Sigmoid colon (tissue), 7 donors: ENCODE measurements at places on chromosomes 7 and 10. TPM values are rescaled to one million over a fixed set of nuclear protein-coding genes. Genes with fewer than 3 reads are reported as not detected.
A peak's percentile ranks its signal among the peaks of the same experiment; 100 is the strongest.

The OR2AE1 gene
- polyA plus RNA-seq, result not detected

The ARF5 gene
- polyA plus RNA-seq, result 183 TPM

The C7orf57 gene
- polyA plus RNA-seq, result not detected

The ITIH5 gene
- polyA plus RNA-seq, result 1.6 TPM

The UPK3B gene
- polyA plus RNA-seq, result 1.9 TPM

The EVX1 gene
- 1.2 TPM for polyA plus RNA-seq

GRCh38 chr7:20474249-20474648, 141.2 kb upstream of the ABCB5 start:
- H3K4me1 ChIP-seq, result no peaks in the 10 kb centered on the region
- H3K27ac ChIP-seq, result no peak overlapping the region
- H3K36me3 ChIP-seq, result no peaks in the 10 kb centered on the region
- H3K4me3 ChIP-seq, result no peak overlapping the region
- no peak for DNase-seq

- H3K4me1 ChIP-seq, result peaks cover 13% of the 10 kb centered on the region
- no peaks in the 10 kb centered on the region for H3K36me3 ChIP-seq
- no peak for DNase-seq
- H3K4me3 ChIP-seq, result no peak overlapping the region
- no peaks in the 10 kb centered on the region for H3K27me3 ChIP-seq
- no peak overlapping the region for H3K27ac ChIP-seq
Measured at GRCh38 chr7:90708841-90709317, 112.8 kb downstream of the CDK14 start.

DNA sequence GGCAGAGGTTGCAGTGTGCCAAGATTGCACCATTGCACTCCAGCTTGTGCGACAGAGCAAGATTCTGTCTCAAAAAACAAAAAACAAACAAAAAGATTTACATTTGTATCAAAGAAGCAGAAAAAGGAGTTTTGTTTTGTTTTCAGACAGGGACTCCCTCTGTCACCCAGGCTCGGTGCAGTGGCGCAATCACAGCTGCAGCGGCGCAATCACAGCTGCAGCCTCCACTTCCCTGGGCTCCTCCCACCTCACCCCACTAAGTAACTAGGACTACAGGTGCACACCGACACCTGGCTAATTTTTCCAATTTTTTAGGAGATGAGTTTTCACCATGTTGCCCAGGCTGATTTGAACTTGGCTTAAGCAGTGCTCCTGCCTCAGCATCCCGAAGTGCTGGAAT, 1.8 kb downstream of the ARMC10 start:
- H3K27ac ChIP-seq, result no peak overlapping the region
- no peak for DNase-seq
- H3K4me3 ChIP-seq, result no peak overlapping the region

GRCh38 chr10:6842722-6843121, 262.6 kb upstream of the PRKCQ start:
- no peak overlapping the region for H3K4me3 ChIP-seq
- H3K4me1 ChIP-seq, result no peaks in the 10 kb centered on the region
- no peaks in the 10 kb centered on the region for H3K27me3 ChIP-seq
- H3K27ac ChIP-seq, result no peak overlapping the region
- DNase-seq, result no peak
- H3K36me3 ChIP-seq, result no peaks in the 10 kb centered on the region

GRCh38 chr7:27031289-27032172, 64.3 kb downstream of the HOXA1 start:
- no peak for DNase-seq
- no peaks in the 10 kb centered on the region for H3K4me1 ChIP-seq
- no peaks in the 10 kb centered on the region for H3K36me3 ChIP-seq
- H3K4me3 ChIP-seq, result no peak overlapping the region
- peak overlapping the region; percentile 59 for H3K27ac ChIP-seq

DNA sequence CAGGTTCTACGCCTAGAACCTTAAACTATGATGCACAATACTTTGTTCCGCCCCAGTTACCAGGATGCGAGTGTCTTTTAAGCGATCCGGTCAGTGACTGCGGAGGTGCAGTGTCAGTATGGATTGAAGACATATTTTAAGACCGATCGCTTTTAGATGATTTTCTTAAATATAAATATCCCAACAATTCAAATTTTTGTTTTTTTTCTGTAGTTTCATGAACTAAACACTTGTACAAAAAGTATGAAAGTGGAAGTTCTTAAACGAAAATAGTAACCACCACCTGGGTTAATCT, 835 bp downstream of the COMMD3 start:
- peaks cover under 1% of the 10 kb centered on the region for H3K27me3 ChIP-seq
- H3K27ac ChIP-seq, result peak overlapping the region; percentile 94
- H3K4me1 ChIP-seq, result peaks cover 19% of the 10 kb centered on the region
- H3K36me3 ChIP-seq, result no peaks in the 10 kb centered on the region
- peak overlapping the region; percentile 69 for H3K4me3 ChIP-seq
- DNase-seq, result no peak

GRCh38 chr10:48234787-48235186, 39.7 kb downstream of the FRMPD2 start:
- no peak overlapping the region for H3K27ac ChIP-seq
- no peak overlapping the region for H3K4me3 ChIP-seq
- H3K4me1 ChIP-seq, result no peaks in the 10 kb centered on the region

GRCh38 chr7:143322760-143323633, 7.1 kb downstream of the CLCN1 start:
- no peaks in the 10 kb centered on the region for H3K27me3 ChIP-seq
- no peaks in the 10 kb centered on the region for H3K36me3 ChIP-seq
- DNase-seq, result no peak
- H3K4me3 ChIP-seq, result no peak overlapping the region
- no peak overlapping the region for H3K27ac ChIP-seq

DNA sequence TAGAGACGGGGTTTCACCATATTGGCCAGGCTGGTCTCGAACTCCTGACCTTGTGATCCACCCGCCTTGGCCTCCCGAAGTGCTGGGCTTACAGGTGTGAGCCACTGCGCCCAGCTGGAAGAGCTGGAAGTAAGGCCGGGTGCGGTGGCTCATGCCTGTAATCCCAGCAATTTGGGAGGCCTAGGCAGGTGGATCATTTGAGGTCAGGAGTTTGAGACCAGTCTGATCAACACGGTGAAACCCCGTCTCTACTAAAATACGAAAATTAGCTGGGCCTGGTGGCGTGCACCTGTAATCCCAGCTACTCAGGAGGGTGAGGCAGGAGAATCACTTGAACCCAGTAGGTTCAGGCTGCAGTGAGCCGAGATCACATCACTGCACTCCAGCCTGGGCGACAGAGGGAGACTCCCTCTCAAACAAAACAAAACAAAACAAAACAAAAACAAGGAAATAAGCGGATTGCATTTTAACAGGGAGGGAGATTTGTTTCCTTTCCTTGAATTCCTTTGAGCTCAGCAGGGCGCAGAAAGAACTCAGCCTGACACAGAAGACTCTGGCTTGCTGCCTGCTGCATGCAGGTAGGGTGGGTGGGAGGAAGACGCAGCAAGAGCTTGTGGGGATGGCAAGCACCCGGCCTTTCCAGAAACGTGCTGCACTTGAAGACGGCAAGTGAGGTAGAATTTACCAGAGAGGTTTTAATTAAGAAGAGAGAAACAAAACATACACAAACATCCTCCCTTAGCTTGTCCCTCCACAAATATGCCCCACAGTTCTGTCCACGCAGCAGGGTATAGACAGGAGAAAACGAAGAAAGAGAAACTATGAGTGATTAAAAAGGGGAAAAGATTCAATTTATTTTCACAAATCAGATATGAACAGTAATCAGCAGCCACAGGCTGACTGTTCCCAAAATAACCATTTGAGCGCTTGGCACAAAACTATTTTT, 148.0 kb downstream of the RNF216 start:
- H3K4me3 ChIP-seq, result no peak overlapping the region
- H3K4me1 ChIP-seq, result peaks cover 74% of the 10 kb centered on the region
- H3K27ac ChIP-seq, result peak overlapping the region; percentile 72
- no peaks in the 10 kb centered on the region for H3K27me3 ChIP-seq
- no peak for DNase-seq

DNA sequence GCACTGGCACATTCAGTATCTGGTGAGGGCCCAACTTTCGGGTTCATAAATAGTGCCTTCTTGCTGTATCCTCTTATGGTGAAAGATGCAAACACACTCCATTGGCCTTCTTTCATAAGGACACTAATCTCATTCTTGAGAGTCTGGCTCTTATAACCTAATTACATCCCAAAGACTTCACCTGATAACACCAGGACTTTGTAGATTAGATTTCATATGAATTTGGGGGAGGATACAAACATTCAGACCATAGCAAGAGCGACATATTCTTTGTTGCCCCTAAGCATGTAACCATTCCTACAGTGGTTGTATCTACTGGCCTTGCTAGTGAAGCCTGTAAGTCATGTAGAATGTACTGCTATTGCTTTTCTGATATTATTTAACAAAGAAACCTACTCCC, 525.2 kb downstream of the GFRA1 start:
- H3K4me1 ChIP-seq, result no peaks in the 10 kb centered on the region
- H3K4me3 ChIP-seq, result no peak overlapping the region
- H3K27me3 ChIP-seq, result no peaks in the 10 kb centered on the region
- H3K27ac ChIP-seq, result no peak overlapping the region
- no peak for DNase-seq

- H3K27ac ChIP-seq, result peak overlapping the region; percentile 48
- H3K36me3 ChIP-seq, result peaks cover 18% of the 10 kb centered on the region
- no peaks in the 10 kb centered on the region for H3K4me1 ChIP-seq
Measured at GRCh38 chr7:6423942-6424701, 23.6 kb downstream of the DAGLB start.

- H3K36me3 ChIP-seq, result peaks cover 2% of the 10 kb centered on the region
- peak; percentile 63 for DNase-seq
- H3K4me1 ChIP-seq, result peaks cover 22% of the 10 kb centered on the region
Measured at GRCh38 chr10:98411768-98412167, 3.2 kb downstream of the PYROXD2 start.
